ENCODE measurements at places on chromosomes 7 and 10.

DNA sequence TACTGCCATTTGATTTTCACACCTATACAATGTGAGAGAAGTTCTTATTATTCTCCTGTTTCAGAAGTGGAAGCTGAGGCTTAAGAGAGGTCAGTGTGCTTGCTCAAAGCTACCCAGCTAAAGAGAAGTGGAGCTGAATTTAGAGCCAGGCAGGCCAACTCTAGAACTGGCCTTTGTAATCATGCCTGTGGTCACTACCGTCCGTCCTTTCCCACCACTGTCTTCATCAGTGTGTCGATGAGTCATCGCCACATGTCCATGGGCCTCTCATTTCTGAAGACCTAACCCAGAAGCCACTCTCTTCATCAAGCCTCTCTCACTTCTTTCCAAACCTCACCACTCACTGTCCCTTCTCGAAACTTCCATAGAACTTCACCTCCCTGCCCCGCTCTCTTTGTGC is 237.8 kb downstream of the KIAA1217 start:
- no peak for DNase-seq

- DNase-seq: no peak
These were observed 11.5 kb downstream of the FAM131B start for GRCh38 chr7:143351060-143351459.

- DNase-seq: no peak
These were observed 104.2 kb upstream of the CHST15 start for GRCh38 chr10:124197371-124198124.

DNA sequence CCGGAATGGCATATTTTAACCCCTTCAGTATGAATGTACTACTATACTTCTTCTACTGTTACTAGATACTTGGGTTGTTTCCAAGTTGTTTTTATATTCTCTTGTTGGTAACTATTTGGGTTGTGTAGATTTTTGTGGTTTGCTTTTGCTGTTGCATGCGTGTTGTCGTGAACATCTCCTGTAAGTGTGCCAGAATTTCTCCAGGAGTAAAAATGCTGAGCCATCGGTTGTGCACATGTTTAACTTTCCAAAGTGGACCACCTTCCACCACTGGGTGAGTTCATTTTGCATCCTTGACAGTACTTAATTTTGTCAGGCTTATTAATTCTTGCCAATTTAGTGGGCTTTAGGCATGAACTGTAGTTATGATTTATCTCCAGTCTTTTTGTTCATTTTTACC is 47.9 kb downstream of the CSGALNACT2 start:
- DNase-seq: no peak

DNA sequence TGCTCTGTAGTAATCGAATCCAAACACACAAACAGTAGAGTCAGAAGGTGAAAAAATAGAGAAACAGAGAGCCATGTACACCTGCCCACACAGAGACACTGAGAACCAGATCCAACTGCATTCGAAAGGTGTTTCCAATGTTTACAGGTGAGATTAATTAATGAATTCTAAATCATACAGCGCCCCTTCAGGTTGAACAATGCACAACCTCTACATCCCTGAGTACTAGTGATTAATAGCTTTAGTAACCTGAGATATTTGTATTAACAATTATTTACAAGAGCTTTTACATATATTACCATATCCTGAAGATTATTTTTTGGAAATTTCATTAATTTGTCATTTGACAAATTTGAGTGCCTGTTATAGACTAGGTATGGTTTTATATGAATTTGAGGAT is 7.6 kb upstream of the MRC1 start:
- DNase-seq: no peak

DNA sequence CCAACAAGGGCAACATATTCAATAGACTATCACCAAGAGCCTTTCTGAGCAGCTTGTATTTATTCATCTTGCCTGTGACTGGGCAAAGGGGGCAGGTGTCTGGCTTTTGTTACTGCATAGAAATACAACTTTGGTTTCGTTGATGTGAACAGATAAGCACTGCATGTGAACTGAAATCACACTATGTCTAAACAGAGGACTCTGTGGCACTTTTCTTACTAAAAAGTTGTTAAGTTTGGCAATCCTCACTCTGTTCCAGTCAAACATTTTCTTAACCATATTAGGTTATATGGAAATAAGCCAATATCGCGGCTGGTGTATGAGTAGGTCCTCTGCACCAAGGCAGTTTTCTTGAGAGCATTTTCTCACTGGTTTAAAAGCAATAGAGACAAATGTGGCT is 48.5 kb downstream of the CALD1 start:
- DNase-seq: no peak

DNA sequence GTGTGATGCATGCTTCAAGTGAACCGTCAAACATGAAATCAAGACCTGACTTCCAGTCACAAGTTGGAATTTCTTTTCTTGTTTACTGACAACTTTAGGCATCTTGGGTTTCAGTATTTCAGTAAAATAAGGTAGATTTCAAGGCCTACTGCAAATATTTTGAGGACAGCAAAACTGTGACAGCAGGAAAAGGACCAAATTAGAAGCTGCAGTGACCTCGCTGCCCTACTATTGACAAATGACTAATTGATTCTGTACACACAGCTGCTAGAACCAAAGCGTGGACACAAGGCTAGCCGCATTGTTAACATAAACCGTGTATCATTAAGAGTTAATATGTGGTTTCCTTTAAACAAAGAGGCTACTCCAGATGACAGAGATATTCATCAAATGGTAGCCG is 105.7 kb upstream of the SEC61G start:
- no peak for DNase-seq

GRCh38 chr10:91103384-91104192 is 116.9 kb upstream of the PCGF5 start:
- no peak for DNase-seq

DNA sequence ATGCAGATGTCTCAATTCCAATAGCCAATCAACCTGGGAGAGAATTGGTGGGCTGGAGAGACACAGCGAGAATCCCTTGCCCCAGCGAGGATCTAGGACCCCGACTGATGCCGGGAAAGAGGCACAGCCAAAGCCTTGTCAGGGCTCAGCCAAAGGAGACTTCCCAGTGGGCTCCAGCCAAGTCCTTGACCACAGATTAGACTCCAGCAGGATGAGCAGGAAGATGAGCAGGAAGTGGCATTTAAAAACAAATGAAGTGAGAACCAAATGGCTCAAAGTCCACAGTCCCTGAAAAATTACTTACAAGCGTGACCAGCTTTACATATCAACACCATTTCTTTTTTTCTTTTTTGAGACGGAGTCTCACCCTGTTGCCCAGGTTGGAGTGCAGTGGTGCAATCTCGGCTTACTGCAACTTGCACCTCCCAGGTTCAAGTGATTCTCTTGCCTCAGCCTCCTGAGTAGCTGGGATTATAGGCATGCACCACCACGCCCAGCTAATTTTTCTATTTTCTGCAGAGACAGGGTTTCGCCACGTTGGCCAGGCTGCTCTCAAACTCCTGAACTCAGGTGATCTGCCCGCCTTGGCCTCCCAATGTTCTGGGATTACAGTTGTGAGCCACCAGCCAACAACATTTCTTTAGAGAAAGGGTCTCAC is 40.2 kb downstream of the CTBP2 start:
- no peak for DNase-seq

DNA sequence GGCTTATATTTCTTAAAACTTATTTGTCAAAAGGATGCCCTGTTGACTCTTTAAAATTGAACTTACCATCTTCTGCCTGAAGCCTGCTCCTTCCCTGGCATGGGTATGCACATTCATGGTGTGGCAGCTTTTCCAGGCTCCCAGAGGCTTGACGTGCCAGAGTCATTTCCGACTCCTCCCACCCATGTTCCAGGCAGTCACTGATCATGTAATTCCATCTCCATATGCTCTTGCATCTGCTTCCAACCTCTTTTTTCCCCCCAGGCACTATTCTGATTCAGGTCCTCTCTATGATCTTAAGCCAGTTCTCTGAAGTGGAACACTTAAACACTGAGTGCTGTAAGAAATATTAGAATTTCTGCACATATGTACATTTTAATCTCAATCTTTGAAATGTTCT is 82.2 kb downstream of the CFAP58 start:
- DNase-seq: no peak

- DNase-seq: no peak
These were observed 3.0 kb upstream of the WNT2 start for GRCh38 chr7:117325836-117326235.

DNA sequence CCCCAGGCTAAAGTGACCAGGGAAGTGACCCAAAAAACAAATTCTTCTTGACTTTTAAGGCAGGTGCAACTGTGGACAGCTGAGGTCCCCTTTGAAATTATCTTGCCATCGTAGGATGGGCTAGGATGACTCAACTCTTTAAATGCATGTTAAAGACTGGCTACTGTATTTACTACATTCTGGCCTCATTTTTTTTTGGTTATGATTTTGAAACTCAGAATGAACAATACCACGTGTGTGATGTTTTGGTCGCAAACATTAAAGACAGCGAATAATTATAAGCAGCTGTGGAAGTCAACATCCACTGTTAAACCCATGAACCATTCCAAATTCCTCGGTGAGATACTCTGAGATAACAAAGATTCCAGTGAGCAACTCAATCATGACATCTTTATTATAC is 1.2 kb upstream of the SLC13A4 start:
- DNase-seq: no peak

GRCh38 chr7:97081521-97082300 is 35.8 kb upstream of the SDHAF3 start:
- DNase-seq: no peak

GRCh38 chr10:12279281-12279680 is 70.1 kb upstream of the CAMK1D start:
- no peak for DNase-seq

DNA sequence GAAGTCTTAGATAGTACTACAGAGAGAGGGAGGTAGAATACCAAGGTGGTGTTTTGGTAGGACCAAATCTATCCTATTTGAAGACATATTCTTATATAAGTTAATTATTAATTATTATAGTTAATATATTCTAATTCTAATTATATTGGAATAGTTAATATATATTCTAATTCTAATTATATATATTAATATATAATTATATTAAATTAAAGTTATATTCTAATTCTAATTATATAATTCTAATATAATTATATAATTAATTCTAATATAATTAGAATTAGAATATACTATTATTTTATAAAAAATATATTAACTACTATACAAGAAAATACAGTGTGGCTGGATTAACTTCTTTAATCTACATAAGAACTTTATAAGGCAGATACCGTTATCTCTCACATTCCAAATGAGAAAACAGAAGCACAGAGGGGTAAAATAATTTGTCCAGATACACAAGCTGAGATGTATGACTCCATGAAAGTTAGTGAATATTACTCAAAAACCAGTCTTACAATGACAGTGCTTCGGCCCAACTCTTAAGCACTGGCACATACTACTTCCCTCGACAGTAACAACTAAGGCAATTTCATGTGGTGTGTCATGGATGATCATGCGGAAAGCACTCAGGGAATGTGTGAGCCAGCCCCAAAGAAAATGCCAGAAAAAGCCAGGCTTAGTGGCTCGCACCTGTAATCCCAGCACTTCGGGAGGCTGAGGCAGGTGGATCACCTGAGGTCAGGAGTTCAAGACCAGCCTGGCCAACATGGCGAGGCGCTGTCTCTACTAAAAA is 42.6 kb downstream of the TYW1B start:
- no peak for DNase-seq

DNA sequence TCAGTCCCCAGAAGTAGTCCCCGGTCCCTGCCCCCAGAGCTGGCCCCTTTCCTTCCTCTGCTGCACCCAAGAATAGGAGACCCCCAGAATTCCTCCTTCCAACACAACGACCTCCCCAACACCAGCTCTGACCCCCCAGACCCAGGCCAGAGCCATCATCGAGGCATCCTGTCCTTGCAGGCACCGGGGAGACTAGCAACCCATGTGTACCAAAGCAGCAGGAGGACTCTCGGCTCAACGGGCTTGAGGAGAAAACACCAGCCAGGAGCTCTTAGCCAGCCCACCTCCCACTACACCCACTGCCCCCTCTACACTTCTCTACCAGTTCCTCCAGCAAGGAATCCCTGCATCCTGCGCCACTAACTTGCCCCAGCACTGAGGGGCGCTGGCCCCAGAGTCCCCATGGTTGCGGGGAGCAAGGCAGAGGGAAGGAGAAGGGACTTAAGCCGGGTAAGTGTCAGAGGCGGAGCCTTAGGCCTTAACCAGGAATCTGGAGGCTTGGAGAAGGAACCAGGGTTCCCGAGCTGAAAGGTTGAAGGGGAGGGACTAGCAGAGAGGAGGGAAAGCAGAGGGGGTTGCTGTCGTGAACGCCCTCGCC is 3.9 kb downstream of the GRID1 start:
- DNase-seq: no peak

DNA sequence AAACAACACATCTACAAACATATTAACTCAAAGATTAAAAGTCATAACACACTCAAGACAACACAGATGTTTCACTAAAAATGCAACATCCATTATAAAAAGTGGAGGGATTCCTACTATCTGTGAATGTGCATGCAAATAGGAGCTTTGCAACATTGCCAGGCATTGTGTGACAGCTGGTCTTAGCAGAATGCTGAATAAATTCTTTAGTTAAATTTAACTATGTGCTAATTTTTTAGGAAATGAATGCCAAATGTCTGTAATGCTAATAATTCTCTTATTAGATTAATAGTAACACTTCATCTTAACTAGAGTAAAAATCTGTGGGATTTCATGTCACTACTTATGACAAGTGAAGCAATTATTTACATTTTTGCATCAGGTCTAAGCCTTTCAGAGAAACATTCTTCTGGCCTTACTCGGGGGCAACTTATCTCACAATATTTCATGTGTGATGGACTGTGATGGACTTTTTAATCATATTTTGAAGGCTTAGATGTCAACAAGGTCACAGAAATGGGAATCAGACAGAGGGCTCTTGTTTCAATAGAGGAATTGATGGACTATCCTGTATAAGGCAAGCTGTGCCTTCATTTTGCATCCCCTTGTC is 524.6 kb upstream of the KCND2 start:
- DNase-seq: no peak

DNA sequence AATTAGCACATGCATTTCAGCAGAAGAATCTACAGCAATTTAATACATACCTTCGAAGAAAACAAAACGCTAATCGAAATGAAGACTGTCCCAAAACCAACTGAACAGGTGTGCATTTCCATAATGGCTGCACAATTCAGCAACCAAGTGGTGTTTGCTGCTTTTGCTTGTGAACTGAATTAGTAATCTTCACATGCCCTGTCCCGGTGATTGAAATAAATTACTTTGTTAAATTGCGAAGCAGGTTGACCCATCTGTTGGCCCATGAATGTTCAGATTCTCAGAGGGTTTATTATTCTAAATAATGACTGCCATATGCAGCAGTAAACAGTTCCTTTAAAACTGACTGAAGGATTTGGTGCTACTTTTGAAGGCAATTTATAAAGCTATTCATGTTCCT is 445.2 kb upstream of the NFE2L3 start:
- DNase-seq: no peak

DNA sequence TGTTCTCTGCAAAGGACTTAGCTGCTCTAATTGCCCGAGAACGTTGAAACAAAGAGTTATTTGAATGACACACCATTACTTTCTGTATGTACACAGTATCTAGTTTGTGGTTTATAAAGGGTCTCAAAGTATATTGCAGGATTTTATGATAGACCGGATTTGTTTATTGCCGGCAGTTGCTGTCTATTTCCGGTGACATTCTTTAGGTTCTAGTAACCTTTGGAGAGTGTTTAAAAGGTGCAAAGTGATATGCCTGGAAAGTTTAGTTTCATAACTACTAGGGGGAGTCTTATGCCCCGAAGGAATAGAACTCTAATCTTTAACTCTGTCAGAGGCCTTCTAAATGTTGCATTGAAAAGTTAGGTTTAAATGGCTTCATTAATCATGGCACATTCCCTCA is 63.8 kb downstream of the PAPSS2 start:
- DNase-seq: no peak

GRCh38 chr10:101094121-101094879 is 32.5 kb downstream of the KAZALD1 start:
- no peak for DNase-seq

GRCh38 chr10:79444199-79445119 is 965 bp downstream of the ZCCHC24 start:
- DNase-seq: no peak
